ENCODE measurements at places on chromosomes 13 and 19.
A peak's percentile ranks its signal among the peaks of the same experiment; 100 is the strongest.

GRCh38 chr19:2097203-2097885 lies 629 bp downstream of the IZUMO4 start:
- no peak for DNase-seq

- DNase-seq, result no peak
These were observed 14.3 kb downstream of the ERICH4 start for GRCh38 chr19:41457241-41457640.

GRCh38 chr19:5537870-5538269 lies 29.9 kb downstream of the TINCR start:
- no peak for DNase-seq

DNA sequence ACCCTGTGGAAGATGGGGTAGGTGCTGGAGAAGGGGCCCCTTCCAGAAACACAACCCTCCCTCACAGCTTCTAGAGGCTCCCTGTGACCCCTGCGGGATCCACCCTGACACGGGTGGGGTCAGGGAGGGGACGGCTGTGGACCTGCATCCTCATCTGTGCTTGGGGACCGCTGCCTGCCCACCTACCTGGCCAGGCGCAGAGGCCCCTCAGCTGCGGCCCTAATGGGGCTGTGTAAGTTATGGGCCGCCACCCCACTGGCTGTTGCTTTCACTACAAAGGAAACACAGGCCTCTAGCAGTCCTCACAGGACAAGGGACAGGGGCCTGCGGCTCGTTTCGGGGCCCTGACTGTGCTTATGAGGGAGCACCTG lies 7.0 kb upstream of the CTXN1 start:
- no peak for DNase-seq

DNA sequence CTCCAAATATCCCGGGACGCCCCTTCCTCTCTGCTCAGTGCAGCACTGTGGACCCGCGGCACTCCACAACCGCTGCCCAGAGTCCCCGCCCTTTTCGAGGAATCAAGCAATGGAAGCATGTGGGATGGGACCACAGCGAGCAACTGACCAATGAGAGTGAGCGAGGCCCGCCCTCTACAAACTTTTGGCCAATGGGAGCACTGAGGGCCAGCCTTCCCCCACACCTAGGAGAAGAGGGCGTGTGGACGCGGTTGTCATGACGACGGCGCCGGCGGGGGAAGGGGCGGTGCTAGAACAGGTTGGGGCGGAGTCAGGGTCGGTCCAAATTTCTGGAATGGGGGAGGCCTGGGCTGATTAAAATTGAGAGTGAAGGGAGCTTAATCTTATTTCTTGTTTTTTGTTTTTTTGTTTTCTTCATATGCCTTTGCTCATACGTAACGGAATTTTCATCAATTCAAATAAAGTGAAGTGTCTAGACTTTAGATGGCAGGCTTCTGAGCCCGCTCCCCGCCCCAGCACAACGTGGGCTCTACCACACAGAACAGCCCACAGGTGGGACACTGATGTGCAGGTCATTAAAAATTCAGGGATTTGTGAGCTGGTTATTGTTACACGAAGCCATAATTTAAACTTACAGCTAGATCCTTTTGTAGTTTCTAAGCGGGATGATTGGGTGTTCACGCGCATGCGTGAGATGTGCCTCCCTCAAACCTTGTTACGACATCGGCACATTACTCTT lies at the start of gene DNAAF3:
DNAAF3 (minus strand) TSS at position 84 of the 739 bp plus-strand sequence. CDS start 200 bp downstream, outside the sequence.
- DNase-seq, result peak; percentile 89

DNA sequence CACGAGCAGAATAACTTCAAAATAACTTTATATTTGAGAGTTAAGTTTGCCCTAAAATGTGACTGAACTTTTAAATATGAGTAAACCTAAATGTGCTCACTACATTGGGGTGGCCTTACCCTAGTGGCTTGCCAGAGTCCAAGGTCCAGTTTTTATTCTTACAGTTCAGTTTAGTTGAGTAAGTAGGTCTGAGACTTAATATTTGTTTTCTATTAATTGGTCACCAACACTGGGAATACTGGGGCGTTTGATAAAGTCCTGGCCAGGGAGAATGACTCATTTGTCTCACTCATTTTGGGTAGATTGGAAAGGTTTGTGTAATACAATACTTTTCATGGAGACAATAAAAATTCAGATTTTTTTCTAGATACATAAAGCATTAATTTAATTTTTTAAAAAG lies 127.8 kb upstream of the SPATA13 start:
- DNase-seq, result no peak

- DNase-seq, result no peak
These were observed 389.8 kb downstream of the NDFIP2 start for GRCh38 chr13:79870766-79871165.

- DNase-seq, result no peak
These were observed 1.9 kb upstream of the CACNG8 start for GRCh38 chr19:53960886-53961285.

GRCh38 chr13:107450931-107451330 lies 764.4 kb downstream of the LIG4 start:
- DNase-seq, result no peak

DNA sequence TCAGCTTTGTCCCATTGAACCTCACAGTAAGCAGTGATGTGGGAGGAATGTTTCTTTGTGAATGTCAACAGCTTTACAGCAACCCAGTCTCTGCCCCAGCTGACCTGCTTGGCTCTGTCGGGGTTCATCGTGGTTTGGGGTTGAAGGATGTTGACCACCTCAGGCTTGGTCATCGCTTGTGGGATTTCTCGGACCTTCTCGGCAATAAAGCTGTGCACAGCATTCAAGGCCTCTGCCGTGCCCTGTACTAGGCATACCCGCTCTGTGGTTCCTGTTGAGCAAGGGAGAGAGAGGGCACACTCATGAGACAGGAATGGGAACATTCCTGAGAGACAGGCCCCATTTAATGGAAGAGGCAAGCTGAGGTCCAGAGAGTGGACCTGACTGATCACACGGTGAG lies 20.0 kb downstream of the NOVA2 start:
- no peak for DNase-seq

DNA sequence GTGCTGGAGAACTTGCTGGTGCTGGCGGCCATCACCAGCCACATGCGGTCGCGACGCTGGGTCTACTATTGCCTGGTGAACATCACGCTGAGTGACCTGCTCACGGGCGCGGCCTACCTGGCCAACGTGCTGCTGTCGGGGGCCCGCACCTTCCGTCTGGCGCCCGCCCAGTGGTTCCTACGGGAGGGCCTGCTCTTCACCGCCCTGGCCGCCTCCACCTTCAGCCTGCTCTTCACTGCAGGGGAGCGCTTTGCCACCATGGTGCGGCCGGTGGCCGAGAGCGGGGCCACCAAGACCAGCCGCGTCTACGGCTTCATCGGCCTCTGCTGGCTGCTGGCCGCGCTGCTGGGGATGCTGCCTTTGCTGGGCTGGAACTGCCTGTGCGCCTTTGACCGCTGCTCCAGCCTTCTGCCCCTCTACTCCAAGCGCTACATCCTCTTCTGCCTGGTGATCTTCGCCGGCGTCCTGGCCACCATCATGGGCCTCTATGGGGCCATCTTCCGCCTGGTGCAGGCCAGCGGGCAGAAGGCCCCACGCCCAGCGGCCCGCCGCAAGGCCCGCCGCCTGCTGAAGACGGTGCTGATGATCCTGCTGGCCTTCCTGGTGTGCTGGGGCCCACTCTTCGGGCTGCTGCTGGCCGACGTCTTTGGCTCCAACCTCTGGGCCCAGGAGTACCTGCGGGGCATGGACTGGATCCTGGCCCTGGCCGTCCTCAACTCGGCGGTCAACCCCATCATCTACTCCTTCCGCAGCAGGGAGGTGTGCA lies 587 bp downstream of the S1PR4 start:
- DNase-seq, result no peak

- no peak for DNase-seq
These were observed 12.5 kb upstream of the CA11 start for GRCh38 chr19:48658483-48658882.

DNA sequence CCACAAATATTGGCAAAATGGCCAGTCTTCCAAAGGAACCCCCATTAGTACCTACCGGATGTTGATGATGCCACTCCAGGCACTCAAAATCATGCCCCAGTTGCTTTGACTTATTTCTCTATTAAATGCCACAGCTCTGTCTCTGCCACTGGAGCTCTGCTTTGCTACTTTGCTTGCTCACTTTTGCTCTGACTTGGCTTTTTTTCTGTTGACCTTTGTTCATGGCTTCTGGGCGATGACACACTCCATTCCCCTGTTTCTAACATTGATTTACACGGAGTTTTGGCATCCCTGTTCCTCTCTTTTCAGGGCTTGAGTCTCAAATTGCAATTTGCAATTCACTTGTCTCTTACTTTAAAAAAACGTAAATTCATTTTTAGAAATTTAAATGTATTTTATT lies 217.1 kb upstream of the SPRY2 start:
- DNase-seq, result no peak

- DNase-seq, result no peak
These were observed 27.4 kb upstream of the DCLK1 start for GRCh38 chr13:36158611-36159010.

All from NCI-H1048 (cell line).